ENCODE measurements at places on chromosomes 7 and 10. TPM values are rescaled to one million over a fixed set of nuclear protein-coding genes. Genes with fewer than 3 reads are reported as not detected.

Gene CCDC7
- 3.1 TPM for polyA plus RNA-seq

Gene CTNNA3
- polyA plus RNA-seq, result 12.6 TPM

DNA sequence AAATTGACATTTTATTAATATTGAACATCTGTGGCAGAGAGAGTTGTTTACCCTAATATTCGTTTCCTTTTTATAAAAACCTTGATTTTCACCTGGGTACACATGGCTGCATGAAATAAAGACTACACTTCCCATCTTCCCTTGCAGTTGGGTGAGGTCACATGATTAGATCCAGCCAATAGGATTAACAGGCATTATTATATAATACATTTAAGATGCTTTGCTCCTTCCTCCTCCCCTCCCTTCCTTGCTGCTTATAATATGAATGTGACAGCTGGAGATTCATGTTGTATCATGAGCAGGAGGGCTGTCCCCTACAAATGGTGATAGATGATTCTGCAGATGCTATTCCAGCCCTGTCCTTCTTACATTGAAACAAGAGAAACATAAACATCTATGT lies 146.6 kb downstream of the SH2D4B start:
- DNase-seq, result no peak

DNA sequence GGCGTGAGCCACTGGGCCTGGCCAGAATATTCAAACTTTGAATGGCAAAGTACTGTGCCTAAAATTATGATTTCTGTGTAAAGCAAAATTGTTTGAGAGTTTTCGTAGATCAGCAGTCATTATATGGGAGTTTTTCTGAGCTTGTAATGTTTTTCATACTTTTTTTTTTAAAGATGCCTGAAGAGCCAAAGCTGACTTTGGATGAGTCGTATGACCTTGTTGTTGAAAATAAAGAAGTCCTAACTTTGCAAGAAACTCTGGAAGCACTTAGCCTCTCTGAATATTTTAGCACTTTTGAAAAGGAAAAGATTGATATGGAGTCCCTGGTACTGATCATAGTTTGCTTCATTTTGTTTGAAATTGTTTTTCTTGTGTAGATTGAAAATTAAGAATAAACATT lies 26.7 kb downstream of the SEC23IP start:
- DNase-seq, result no peak

GRCh38 chr7:30365621-30366020 lies 81.2 kb downstream of the ZNRF2 start:
- no peak for DNase-seq

GRCh38 chr7:152931633-152932032 lies 172.1 kb downstream of the ACTR3B start:
- DNase-seq, result no peak
